SHP77 treated with DMSO at 0.1 percent for 48 hours (cell line): ENCODE measurements at places on chromosomes 7 and 10.
A peak's percentile ranks its signal among the peaks of the same experiment; 100 is the strongest.

GRCh38 chr7:55438757-55439525 lies 73.8 kb downstream of the LANCL2 start:
- peak; percentile 90 for DNase-seq

- no peak for DNase-seq
Measured at GRCh38 chr10:44047361-44047760, 337.5 kb downstream of the CXCL12 start.

- no peak for DNase-seq
Measured at GRCh38 chr7:151808400-151809145, 68.3 kb downstream of the PRKAG2 start.

GRCh38 chr7:28095231-28095630 lies 85.4 kb downstream of the JAZF1 start:
- no peak for DNase-seq

DNA sequence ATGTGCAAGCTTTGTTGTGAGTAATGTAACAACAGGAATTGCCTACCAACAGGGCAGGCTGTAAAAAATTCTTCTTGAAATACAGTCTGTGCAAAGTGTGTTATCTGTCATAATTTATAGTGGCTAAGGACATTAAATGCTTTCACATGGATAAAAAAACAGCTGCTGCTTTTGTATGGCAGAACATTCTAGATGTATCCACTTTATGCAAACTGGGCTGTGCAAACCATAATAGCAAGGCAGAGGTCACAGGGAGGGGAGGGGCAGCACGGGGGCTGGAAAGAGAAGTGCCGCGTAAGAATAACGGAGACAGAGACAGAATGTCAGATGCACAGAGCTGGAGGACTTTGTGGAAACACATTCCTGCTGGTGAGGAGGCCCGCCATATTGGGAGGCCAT lies 86.1 kb downstream of the VOPP1 start:
- no peak for DNase-seq

DNA sequence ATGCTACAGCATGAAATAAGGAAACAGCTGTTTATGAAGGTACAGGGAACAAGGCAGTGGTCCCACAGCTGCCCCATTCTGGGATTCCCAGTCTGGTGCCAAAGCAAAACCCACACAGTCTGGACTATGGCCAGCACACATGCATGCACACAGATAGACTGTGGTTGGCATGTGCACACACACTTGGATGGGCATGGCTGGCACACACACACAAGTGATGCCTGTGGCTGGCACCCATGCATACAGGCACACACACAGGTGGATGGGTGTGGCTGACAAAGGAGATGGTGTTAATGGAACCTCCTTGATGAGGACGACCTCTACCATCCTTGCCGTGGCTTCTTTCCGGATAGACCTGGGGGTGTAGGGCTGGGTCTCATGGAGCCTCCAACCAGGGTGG lies 114.0 kb upstream of the LYZL2 start:
- DNase-seq, result no peak

GRCh38 chr7:1140476-1141104 lies 19.4 kb downstream of the ZFAND2A start:
- DNase-seq, result no peak

- DNase-seq, result peak; percentile 93
Measured at GRCh38 chr7:5284304-5285281, 1.9 kb downstream of the SLC29A4 start.

DNA sequence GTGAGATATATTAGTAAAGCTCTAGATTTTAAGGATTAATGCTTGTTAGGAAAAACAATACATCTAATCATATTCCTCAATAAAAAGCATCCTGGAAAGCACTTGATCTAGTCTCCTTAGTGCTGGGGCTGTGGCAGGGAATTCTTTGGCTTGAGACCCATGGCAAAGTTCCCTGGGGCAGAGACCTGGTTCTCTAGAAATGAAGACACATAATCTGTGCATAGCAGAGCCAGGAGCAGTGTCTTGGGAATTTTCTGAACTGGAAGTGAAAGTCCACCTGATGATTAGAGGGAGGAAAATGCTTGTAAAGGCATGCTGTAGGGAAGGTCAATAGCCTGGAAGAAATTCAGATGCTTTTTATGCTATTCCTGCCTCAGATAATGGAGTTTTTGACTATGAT lies 247.4 kb downstream of the CDK14 start:
- no peak for DNase-seq

DNA sequence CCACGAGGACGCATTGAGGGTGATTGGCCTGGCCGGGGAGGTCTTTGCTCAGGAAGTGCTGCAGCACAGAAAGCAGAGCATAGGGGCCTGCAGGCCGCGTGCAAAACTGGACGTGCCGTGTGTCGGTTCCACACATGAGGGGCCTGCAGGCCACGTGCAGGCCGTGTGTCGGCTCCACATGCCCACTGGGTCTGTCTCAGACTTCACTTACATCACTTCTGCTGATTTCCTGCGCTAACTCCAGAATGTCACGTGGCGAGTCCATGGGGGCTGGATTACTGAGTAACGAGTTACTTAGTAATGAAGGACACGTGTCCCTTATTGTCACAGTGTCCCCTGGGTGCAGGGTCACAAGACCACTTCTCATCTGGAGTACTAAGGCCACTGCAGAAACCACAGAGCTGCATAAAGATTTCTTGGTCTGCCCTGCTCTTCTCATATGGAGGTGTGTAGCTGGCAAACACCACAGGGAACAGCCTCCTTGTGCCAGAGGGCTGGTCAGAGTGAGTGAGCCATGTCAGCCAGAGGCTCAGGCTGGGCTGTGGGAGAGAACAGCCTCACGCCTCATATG lies 60.8 kb downstream of the GDI2 start:
- no peak for DNase-seq

- no peak for DNase-seq
Measured at GRCh38 chr10:71537125-71537524, 140.4 kb downstream of the CDH23 start.

GRCh38 chr7:107860981-107861652 lies 29.9 kb upstream of the DLD start:
- no peak for DNase-seq

DNA sequence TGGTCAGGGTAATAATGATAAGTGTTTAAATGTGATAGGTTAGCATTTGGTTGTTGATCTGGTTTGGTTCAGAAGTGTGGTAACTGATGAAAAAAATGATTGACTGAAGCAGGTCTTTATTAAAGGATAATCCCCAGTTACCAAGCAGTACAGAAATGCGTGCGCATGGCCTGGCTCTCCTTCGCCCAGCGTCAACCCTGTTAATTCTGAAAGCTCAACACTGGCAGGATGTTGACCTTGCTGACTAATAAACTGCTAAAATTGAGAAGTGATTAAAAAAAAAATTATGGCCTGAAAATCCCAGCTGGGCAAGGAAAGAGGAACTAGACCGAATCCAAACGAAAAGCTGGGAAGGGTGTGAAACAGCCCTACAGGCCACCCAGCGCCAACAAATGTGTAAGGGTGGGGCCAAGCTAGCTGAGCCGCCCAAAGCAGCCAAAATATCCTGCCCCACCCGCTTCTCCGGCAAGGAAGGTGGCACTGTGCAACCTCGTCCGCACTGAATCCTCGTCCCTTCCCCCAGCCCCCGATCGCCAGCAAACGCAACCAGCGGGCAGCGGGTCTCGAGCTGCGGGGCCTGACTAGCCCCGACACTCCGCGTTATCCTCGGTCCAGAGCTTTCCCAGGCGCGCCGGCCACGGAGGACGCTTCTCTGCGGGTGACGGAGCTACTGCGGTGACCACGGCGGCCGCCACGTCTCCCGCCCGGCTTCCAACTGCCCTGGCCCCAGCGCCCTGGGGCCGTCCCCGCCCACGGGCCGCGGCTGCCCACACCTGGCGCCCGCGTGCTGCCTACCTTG lies 561 bp downstream of the SHTN1 start:
- peak; percentile 54 for DNase-seq

DNA sequence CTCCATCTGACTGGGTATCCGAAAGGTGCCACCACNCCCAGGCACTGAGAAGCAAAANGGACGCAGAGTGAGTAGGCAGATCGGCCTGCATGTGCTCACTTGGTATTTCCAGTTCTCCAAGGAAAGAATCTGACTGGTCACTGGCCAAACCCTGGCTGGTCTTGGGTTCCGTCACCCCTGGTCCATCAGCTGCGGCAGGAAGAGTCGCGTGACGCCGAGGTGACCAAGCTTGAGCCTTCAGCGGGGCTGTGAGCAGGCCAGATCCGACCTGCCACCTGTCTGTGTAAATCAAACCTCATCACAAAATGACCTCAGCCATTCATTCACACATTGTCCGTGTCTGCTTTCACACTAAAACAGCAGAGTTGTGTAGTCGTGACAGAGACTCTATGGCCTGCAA lies 28.8 kb upstream of the CHST15 start:
- DNase-seq, result no peak

DNA sequence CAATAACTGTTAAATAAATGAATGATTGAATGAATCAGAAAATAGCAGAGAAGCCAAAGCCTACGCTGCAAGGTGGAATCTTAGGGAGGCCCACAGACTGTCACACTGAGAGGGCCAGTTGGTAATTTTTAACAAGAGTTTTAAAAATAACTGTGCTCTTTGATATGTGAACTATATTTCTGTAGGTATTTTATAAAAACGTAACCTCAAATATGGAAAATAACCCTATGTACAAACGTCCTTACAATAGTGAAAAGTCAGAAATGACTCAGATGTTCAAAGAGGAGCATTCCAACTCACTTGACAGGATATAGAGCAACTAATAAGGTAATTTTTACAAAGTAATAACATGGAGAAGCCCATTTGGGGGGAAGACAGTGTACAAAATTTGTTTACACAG lies 18.9 kb upstream of the TMEM273 start:
- no peak for DNase-seq

- DNase-seq, result no peak
Measured at GRCh38 chr7:16417906-16418305, 3.4 kb downstream of the CRPPA start.

DNA sequence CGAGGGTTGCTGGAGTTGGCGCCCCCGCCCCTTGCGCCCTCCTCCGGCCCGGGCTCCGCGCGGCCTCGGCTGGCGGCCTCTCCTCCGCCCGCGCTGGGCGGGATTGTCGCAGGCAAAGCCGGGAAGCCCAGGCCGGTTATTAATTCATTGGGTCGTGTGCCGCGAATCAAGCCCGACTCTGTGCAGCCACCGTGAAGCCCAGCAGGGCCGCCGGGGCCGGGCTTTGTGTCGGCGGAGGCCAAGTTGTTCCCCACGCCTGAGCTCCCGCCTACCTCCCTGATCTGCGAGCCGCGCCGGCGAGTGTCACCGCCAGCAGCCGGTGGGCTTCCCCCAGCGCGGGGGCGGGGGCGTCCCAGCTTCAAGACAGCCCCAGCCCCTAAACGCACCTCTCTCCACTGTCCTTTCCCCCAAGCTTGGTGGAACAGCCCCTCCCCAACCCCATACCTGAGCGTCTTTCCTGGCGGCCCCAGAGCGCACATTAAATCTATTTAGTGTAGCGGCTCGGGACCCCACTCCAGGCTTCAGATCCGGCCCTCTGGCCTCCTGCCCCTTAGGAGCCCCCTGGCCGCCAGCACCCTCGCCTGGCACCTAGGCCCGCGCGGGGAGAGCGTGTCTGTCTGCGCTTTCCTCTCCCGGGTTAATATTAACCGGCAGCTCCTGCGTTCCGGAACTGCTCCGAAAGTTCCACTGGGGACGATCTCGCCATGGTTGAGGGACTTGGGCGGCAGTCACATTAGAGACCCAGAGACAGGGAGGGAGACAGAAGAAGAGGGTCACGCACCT lies 3.5 kb downstream of the SHH start:
- DNase-seq, result no peak

DNA sequence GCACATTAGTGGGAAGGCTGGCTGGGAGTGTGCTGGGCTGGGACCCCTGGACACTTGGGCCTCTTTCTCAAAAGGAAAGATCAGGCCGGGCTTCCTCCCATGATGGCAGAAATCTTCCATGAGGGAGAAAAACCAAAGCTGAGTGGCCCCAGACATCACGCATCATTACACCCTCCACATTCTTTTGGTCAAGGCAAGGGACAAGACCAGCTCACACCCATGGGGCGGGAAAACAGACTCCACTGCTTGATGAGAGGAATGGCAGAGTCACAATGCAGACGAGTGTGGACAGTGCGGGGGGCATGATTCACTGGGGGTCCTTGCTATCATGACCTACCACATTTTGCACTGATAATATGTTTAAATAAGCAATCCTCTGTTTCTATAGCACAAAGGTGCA lies 73.3 kb downstream of the CREB3L2 start:
- DNase-seq, result no peak

DNA sequence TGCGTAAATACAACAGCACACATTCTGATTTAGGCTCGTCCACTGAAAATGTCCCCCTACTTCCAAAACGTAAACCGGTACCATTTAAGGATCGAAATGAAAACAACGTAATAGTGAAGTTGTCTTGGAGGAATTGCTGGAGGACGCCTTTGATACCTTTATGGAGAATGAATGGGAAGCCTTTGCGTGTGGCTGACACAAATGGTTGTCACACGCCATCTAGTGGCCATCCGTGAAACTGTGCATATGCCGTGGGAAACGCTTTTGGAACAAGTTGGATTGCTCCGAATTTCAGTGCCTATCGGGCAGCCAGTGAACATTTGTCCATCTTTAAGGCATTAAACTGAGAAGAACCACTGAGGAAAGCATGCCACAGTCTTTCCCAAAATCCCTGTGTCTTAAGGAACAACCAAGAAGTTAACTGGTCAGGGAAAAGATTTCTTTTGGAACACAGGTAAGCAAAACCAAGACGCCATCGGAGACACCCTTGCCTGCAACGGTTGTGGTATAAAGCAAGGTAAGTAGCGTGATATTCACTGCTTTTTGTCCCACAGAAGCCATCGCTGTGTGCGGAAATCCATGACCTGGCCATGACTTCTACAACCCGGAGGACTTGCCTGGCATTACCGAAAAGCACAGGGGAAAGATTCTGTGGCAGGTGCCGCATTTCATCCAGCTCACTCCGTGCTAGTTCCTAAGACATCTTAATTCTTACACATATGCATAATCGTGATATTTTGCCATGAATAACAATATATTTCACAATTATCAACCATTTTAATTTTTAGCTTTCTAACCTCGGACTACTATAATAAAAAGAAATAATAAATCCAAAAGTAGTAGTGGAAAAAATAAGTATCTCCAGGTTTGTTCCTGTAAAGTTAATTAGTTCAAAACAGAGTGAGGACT lies 100.6 kb downstream of the FAM204A start:
- peak; percentile 55 for DNase-seq

- DNase-seq, result no peak
Measured at GRCh38 chr7:115106316-115106715, 184.4 kb downstream of the MDFIC start.

- DNase-seq, result no peak
Measured at GRCh38 chr10:31959461-31960173, 31.0 kb upstream of the ARHGAP12 start.

GRCh38 chr7:34354899-34355298 lies 303.1 kb upstream of the NPSR1 start:
- DNase-seq, result no peak

DNA sequence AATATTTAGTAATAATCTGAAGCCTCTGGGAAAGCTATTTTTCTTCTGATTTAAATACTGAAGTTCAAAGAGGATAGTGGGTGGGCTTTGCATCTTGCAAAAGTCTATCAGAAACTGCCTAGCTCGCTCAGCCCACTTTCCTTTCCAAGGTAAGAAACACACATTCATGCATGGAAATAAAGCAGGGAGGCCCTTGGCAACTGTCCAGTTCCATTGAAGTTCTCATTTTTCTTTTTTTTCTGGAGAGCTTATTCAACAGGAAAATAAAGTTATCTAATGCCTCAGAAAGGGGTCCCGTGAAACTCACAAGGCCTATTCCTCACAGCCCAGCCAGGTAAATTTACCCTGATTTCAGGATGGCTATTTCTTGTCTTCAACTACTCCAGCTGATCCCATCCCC lies 654.9 kb downstream of the KCNMA1 start:
- no peak for DNase-seq

GRCh38 chr10:73855413-73855812 lies 18.9 kb downstream of the CAMK2G start:
- no peak for DNase-seq

- no peak for DNase-seq
Measured at GRCh38 chr10:125744909-125745308, 25.4 kb downstream of the EDRF1 start.
